ENCODE measurements at places on chromosomes 11 and 22.

DNA sequence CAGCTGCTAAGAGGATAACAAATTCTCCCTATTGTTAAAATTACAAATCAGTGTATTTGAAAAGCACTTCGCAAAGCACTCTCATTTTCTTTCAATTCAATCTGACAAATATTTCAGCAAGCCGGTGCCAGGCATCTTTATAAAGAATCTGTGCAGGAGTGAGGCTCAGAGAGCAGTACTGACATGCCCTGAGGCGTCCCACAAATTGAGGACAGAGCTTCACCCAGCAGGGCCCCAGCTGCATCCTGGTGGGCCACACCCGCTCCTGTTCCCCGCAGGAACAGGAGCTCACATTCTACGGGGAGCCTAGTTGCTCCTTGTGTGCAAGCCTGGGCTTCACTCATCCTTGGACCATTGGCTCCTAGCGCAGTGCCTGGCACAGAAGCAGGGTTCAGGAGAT lies 60.9 kb upstream of the EIF3D start:
- no peak for DNase-seq

DNA sequence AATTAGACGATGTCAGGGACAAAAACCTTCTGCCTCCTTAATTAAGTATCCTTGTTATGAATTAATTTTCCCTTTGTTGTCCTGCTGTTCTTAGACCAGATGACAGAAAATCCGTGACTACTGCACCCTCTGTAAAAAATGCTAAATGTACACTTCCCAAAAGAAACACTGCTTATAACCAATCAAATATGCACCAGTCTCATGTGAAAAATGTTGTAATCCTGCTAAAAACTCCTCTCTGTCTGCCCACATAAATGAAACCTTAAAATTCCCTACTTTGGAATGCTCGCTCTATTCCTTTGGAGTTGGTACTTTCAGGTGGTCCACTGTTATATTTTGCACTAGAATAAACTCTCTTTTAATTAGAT lies 366.8 kb upstream of the CCDC179 start:
- no peak for DNase-seq

DNA sequence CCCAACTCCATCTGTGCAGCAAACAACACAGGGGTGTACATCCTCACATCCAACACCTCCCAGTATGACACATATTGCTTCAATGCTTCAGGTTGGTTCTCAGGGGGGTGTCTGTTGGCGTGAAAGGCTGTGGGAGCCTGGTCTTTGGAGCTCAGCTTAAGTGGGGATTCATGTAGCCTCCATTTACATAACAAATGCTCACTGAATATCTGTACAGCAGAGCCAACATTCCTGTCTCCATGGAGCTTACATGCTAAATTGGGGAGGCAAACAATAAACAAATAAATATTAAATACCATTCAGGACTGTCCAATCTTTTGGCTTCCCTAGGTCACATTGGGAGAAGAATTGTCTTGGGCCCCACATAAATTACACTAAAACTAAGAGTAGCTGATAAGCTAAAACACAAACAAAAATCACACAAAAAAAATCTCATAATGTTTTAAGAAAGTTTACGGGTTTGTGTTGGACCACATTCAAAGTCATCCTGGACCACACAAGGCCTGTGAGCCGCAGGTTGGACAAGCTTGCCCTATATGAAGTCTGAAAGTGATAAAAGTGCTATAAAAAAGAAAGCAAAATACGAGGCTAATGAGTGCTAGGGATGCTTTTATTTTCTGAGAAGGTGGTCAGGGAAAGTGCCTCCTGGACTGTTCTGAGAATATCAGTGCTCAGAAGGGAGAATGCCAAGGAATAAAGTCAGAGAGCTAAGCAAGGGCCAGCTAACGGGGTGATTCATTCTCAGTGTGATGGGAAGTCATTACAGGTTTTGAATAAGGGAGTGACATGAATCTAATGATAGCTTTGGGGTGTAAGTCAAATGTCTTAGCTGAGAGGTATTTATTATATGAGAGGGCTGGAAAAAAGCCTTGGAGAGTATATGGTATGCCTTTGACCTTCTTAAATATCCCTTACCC lies 41.6 kb downstream of the CD44 start:
- no peak for DNase-seq

DNA sequence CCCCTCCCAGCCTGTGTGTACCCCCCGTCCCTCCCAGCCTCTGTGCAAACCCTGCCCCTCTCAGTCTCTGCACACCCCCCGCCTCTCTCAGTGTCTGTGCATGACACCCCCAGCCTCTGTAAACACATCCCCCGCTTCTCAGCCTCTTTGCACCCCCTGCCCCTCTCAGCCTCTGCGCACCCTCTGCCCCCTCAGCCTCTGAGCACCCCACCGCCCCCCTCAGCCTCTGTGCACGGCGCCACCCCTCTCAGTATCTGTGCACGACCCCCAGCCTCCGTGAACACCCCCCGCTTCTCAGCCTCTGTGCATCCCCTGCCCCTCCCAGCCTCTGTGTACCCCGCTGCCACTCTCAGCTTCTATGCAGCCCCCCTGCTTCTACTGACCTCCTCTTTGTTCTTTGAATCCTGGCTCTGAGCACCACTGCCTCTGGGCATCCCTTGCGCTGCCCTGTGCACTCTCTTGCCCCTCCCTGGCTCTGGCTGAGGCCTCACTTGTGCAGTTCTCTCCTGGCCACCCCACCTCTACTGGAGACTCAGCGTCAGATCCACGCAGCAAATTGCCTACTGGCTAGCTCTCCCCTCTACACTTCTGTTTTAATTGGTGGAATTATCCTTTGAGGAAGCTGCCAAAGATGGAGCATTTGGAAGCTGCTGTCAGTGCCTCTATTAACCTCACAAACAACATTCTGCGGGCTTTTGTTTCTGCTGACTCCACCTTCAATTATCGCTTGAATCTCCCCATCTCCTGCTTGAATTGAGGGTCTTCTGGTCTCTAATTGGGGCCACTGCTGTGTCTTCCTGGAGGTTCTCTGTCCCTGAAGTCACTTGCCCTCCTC lies 838.6 kb downstream of the TBC1D22A start:
- DNase-seq, result no peak

GRCh38 chr11:70853068-70853769 lies 399.2 kb downstream of the SHANK2 start:
- DNase-seq, result no peak

GRCh38 chr11:207863-208180 lies 314 bp downstream of the RIC8A start:
- no peak for DNase-seq

GRCh38 chr11:133947321-133947756 lies 9.4 kb downstream of the IGSF9B start:
- DNase-seq, result no peak

GRCh38 chr11:80307676-80308075 lies 866.8 kb upstream of the TENM4 start:
- no peak for DNase-seq

GRCh38 chr11:961921-962320 lies 36.3 kb downstream of the AP2A2 start:
- DNase-seq, result no peak

DNA sequence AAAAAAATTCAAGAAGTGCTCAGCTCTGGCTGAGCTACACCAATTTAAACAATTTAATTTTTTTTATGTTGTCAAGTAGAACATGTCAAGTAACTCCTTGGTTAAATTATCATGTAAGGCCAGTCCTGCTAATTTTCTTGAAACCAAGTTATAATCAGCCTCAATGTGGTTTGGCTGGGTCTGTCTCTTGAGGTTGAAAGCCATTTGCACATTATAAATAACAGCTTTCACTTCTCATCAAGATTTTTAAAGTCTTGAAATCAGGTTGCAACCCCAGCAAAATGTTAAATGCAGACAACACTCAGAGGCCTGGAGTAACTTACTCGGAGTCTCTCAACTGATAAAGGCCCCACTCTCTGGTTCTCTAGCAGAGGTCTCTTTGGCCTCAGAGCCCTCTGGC lies 324.4 kb downstream of the BRD1 start:
- DNase-seq, result no peak

- no peak for DNase-seq
Observed at GRCh38 chr22:22452211-22452610, 56.3 kb downstream of the ZNF280B start.

- DNase-seq, result no peak
Observed at GRCh38 chr11:70594031-70594430, 195.7 kb downstream of the CTTN start.

- DNase-seq, result no peak
Observed at GRCh38 chr11:117839936-117840813, 15.6 kb upstream of the FXYD2 start.

- no peak for DNase-seq
Observed at GRCh38 chr11:75441804-75442132, 8.8 kb upstream of the KLHL35 start.

DNA sequence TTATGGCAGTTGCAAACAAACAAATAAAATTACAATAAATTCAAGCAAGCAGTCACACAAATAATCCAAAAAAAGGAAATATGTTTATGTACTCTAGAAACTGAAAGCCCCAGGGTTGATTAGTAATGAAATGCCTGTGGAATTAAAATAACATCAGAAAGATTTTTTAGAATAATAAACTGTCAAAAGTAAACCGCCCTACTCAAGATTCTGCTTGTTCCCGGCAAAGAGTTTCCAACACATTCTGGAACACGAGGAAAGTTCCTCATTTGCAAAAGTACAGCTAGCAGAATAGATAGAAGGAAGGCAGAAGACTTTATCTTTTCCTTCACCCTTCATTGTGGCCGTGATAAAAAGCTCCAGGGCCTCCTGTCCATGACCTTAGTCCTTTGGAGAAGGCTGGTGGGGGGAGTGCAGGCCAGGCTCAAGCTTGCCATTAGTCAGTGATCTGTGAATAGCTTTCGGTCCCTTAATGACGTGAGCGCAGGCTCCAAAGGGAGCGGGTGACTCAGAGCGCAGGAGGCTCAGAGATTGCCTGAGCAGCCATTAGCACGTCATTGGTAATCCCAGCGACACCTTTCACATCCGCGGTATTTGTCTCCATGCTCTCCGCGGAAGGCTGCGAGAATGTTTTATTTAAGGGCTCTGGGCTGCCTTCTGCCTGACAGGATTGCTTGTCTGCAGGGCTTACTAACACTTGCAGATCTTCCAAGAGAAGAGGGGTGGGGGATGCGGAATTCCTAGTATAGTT lies 458.3 kb downstream of the METTL15 start:
- DNase-seq, result no peak

- DNase-seq, result peak; percentile 40
Observed at GRCh38 chr22:27667121-27667843, 134.3 kb downstream of the MN1 start.

DNA sequence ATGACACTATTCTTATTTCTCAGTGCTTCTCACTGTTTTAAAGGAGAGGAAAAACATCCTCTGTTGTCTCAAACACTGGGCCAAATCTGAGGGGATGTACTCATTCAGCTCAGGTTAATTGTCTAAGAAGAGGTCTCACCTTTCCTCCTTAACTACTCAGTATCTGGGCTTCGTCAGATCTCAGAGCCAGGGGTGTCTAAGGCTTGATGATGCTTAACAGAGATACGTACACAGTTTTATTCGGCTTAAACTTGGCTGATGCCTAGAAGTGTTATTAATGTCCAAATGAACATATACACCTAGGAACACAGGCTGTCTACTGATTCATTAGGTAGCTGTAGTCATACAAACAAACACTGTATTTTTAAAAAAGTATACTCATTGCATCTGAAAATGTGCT lies 85.8 kb downstream of the UVRAG start:
- DNase-seq, result no peak

DNA sequence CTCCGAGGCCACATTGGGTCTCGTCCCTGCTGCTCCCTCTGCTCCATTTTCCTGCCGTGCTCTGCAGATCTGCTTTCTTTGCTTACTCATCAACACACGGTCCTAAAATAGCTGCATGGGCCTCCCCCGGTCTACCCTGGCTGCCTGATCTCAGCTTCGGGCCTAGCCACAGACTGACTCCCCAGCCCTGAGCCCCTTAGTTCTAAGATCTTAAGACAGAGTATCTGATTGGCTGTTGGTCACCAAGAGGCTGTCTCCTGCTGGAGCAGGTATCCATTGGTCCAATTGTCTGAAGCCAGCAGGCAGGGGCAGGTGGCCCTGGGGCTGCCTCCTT lies 53.7 kb upstream of the NECTIN1 start:
- no peak for DNase-seq

- DNase-seq, result no peak
Observed at GRCh38 chr11:67118181-67118766, 789 bp upstream of the KDM2A start.

- DNase-seq, result no peak
Observed at GRCh38 chr11:126416542-126417090, 61.1 kb downstream of the ST3GAL4 start.

DNA sequence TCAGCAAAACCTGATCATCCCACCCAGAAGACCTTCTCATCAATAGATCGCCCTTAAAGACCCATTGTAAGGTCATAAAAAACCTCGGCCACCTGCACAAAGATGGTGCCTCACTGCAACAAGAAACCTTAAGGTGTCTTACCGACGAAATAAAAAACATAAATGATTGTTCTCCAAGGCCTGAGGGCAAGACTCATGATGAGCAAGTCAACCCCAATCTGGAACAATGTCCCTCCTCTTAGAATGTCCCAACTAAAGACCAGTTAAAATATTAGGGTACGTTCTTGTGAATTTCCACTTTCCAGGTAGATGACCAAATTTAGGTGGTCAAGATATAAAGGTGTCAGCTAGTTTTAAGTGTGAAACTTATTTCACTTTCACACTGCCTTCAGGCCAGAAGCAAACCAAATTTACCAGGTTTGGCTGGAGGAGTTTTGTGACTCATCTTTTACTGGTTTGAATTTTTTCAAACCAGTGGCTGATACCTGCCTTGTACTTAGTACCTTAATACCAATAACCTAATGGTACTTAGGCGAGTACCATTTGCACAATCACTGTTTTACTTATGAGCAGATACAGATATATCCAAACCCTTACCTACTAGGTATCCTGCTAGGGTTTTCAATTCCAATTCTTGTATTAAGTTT lies 14.9 kb downstream of the KDELR3 start:
- DNase-seq, result no peak

GRCh38 chr11:17077240-17077519 lies 287 bp downstream of the RPS13 start:
- DNase-seq, result no peak
